ENCODE measurements at places on chromosomes 11 and 22. TPM values are rescaled to one million over a fixed set of nuclear protein-coding genes. Genes with fewer than 3 reads are reported as not detected.

- DNase-seq: no peak
- H3K27me3 ChIP-seq: no peaks in the 10 kb centered on the region
- no peak overlapping the region for H3K4me3 ChIP-seq
- no peaks in the 10 kb centered on the region for H3K4me1 ChIP-seq
These were observed 38.6 kb upstream of the POGLUT3 start for GRCh38 chr11:108536783-108537182.

DNA sequence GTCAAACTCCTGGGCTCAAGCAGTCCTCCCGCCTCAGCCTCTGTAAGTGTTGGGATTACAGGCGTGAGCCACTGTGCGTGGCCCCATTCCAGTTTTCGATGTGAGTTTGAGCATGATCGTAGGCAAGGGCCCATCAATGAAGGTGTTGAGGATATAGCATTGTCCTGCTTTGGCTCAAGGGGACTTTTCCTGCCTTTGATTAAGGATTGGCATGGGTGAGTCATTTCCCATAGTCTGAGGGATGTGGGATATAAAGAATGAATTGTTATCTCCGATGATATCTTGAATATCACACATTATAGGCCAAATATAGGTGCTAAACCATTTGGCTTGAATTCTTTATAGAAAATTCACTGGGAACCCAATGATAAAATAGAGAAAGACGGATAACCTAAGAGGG lies 30.4 kb downstream of the STIM1 start:
- H3K4me3 ChIP-seq: no peak overlapping the region
- H3K36me3 ChIP-seq: no peaks in the 10 kb centered on the region
- H3K4me1 ChIP-seq: peaks cover 56% of the 10 kb centered on the region
- no peak for DNase-seq

DNA sequence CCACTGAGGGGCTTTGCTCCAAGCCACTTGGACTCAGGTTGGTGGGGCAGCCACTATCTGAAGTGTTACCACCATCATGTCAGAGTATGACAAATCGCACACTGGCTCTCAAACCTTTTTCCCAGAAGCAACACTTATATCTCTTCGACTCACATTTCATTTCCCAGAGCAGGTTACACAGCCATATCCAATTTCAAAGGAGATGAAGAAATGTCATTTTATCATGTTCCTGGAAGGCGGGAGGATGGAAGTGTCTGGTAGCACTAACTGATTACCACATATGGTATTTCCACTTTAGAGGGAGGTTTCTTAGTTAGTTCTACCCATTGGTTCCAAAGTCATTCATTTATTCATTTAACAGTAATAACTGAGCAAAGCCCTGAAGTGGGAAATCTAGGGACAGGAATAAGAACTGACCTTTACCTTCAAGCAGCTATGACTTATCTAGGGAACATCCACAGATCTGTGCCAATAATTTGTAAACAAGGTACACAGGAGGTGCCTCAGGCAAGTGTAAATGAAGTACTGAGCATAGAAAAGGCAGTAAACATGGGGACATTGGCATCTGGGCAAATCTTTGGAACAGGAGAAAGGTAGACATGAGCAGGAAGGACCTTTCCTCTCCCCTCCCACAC lies 54.9 kb upstream of the LRRC55 start:
- peaks cover 39% of the 10 kb centered on the region for H3K27me3 ChIP-seq
- no peak overlapping the region for H3K4me3 ChIP-seq
- no peak for DNase-seq
- H3K27ac ChIP-seq: no peak overlapping the region
- no peaks in the 10 kb centered on the region for H3K36me3 ChIP-seq

GRCh38 chr11:30406978-30407762 lies 84.3 kb downstream of the ARL14EP start:
- H3K4me1 ChIP-seq: no peaks in the 10 kb centered on the region
- no peak overlapping the region for H3K27ac ChIP-seq
- H3K27me3 ChIP-seq: peaks cover 5% of the 10 kb centered on the region
- no peak for DNase-seq
- H3K4me3 ChIP-seq: no peak overlapping the region

GRCh38 chr11:77199137-77199745 lies 71.2 kb downstream of the MYO7A start:
- DNase-seq: no peak
- no peaks in the 10 kb centered on the region for H3K27me3 ChIP-seq
- no peaks in the 10 kb centered on the region for H3K36me3 ChIP-seq
- H3K4me1 ChIP-seq: no peaks in the 10 kb centered on the region
- H3K4me3 ChIP-seq: no peak overlapping the region
- H3K27ac ChIP-seq: no peak overlapping the region

DNA sequence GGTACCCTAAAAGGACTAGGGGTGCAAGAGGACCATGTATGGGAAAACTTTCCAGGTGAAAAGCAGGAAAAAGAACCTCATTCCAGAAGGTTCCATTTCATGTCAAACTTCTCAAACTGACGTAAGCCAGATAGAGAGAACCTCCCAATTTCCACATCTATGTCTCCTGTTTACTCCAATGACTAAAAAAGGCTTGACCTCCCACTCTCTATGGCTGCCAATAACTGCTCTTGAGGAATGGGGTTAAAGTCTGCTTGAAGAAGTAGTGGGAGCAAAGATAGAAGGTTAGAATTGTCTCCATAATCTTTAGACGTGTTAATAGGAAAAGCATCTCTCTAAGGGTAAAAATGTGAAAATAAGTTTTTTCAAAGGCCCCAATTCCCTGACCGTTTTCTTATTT lies 38.0 kb downstream of the DCUN1D5 start:
- peaks cover 17% of the 10 kb centered on the region for H3K4me1 ChIP-seq
- no peaks in the 10 kb centered on the region for H3K27me3 ChIP-seq
- no peak for DNase-seq
- H3K36me3 ChIP-seq: no peaks in the 10 kb centered on the region
- no peak overlapping the region for H3K27ac ChIP-seq

GRCh38 chr22:23402275-23403151 lies 177.6 kb downstream of the IGLL1 start:
- no peaks in the 10 kb centered on the region for H3K27me3 ChIP-seq
- H3K27ac ChIP-seq: no peak overlapping the region
- no peak overlapping the region for H3K4me3 ChIP-seq
- peak; percentile 69 for DNase-seq
- no peaks in the 10 kb centered on the region for H3K36me3 ChIP-seq
- H3K4me1 ChIP-seq: no peaks in the 10 kb centered on the region

DNA sequence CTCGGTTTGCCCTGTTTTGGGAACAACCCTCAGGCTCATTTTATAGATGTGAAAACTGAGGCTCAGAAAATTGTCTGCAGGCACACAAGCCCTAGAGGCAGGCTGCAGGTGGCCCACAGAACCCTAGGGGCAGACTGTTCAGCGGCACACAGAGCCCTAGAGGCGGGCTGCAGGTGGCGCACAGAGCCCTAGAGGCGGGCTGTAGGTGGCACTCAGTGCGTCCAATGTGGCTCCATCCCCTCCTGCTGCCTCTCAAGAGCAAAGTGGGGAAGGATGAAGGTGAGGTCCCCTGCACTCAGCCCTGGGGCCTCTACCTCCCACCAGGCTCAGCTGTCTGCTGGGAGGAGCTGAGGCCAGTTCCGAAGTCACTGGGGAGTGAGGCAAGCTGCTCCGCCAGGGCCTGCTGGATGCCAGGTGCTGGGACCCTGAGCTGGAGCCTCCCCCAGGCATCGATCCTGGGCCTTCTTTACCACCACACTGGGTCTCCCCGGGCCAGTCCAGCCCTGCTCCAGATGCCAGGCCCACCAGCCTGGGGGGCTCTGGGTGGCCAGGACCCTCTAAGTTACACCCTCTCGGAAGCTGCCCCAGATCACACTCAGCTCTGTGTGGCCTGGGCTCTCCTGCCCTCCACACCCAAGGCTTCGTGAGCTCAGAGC lies 2.3 kb downstream of the ACY3 start:
- DNase-seq: peak; percentile 69
- no peaks in the 10 kb centered on the region for H3K36me3 ChIP-seq
- H3K4me3 ChIP-seq: no peak overlapping the region
- peaks cover 2% of the 10 kb centered on the region for H3K27me3 ChIP-seq
- no peak overlapping the region for H3K27ac ChIP-seq

DNA sequence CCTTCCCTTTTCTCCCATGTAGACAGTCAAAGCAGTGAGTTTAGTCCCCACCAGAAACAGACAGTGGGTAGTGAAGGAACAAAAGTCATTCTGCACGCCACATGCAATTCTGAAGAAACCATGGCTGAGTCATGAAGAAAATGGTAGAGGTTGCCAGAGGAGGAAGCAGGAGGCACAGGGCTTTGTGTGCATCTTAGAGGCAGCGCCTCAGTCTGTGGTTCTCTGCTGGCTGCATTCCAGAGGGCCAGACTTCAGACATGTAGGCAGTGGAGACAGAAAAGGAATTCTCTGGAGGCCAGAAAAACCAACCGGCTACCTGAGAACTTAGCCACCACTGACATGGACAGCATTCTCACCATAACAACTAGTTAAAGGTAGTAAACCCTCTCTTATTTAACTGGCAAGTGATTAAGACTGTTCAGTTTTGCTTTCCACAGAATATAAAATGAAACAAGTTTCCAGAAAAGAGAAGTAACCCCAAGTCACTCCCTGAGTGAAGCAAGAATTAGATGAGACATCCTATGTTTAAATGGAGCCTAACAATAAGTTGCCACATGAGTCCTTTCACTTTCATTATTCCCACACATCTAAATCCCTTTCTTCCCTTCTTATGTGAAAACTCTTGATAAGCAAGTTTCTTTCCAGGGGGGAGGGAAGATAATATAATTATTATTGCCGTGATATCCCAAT lies 556.1 kb downstream of the SOX6 start:
- DNase-seq: no peak
- no peak overlapping the region for H3K27ac ChIP-seq
- H3K36me3 ChIP-seq: no peaks in the 10 kb centered on the region
- no peaks in the 10 kb centered on the region for H3K27me3 ChIP-seq
- peaks cover 4% of the 10 kb centered on the region for H3K4me1 ChIP-seq

The ELMOD1 gene
- total RNA-seq: not detected

The FIBIN gene
- total RNA-seq: not detected

The POU2AF3 gene
- total RNA-seq: not detected

The UBE4A gene
- 35.3 TPM for total RNA-seq

Data from activated naive CD4-positive, alpha-beta T cell treated with anti-CD3 and anti-CD28 coated beads for 36 hours (primary cell).